Activated CD4-positive, alpha-beta memory T cell treated with anti-CD3 and anti-CD28 coated beads, Interleukin-2, amount 10 ng/mL, durations not matched to agents 7 days and 5 days (primary cell): ENCODE measurements at places on chromosomes 5 and 9. TPM values are rescaled to one million over a fixed set of nuclear protein-coding genes. Genes with fewer than 3 reads are reported as not detected.

DNA sequence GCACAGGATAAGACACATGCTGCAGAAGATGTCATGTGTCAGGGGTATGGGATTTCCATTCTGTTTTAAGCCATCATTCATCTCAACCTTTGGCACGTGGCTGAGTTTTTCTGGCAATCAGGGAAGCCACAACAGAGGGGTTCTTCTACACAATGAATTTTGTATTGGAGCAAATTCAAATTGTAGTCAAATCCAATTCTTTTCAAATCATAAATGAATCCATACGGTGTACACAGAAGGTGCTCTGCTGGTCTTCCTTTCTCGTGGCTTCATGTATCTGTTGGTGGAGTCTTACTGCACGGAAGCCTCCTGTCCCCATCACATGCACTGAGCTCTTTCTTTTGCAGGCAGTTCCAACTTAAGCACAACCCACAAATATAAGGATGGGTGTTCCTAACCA lies 436.7 kb upstream of the DAP start:
- no peaks in the 10 kb centered on the region for H3K36me3 ChIP-seq
- no peak overlapping the region for H3K27ac ChIP-seq
- no peak overlapping the region for H3K4me3 ChIP-seq

DNA sequence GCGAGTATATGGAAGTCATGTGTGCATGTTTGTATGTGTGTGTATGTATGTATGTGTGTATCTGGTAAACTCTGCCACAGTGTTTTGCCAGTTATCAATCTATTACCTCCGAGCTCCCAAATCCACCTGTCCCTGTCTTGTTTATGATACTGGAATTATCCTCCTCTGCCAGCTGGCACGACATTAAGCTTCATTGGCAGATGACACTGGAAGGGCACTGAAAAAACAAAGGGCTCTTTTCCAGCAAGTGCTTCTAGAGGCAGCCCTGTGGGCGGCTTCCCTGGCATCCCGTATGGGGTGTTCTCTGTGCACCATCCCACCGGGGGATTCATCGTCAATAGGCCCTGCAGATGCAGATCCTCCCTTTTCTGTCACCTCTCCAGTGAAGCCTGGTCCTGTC lies 221.5 kb downstream of the MSX2 start:
- no peak for DNase-seq
- H3K27me3 ChIP-seq: peaks cover 13% of the 10 kb centered on the region
- no peak overlapping the region for H3K27ac ChIP-seq
- H3K4me3 ChIP-seq: no peak overlapping the region

DNA sequence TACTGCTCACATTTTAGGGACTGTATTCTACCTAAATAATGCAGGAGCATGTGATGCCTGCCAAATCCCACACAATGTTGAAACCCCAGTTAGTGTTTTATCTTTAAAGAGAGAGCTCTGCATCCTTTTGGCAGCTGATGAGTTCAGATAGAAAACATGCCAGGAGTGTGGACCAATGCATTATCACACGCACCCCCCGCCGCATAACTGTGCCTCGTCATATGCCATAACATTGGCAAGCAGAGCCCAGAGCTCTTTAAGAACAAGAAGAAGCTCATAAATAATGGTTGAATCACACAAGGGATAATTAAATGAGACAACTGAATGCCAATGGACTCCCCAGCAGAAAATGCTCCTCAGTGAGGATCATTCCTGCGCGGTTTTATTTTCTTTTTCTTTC lies 52.8 kb upstream of the RORB start:
- H3K4me1 ChIP-seq: no peaks in the 10 kb centered on the region
- H3K27me3 ChIP-seq: no peaks in the 10 kb centered on the region
- H3K4me3 ChIP-seq: no peak overlapping the region
- H3K36me3 ChIP-seq: no peaks in the 10 kb centered on the region

GRCh38 chr9:3028535-3028934 lies 184.6 kb upstream of the PUM3 start:
- H3K27ac ChIP-seq: no peak overlapping the region
- no peak for DNase-seq
- H3K4me1 ChIP-seq: peaks cover 3% of the 10 kb centered on the region
- no peak overlapping the region for H3K4me3 ChIP-seq
- H3K36me3 ChIP-seq: no peaks in the 10 kb centered on the region

- no peak for DNase-seq
- no peaks in the 10 kb centered on the region for H3K36me3 ChIP-seq
- H3K4me1 ChIP-seq: no peaks in the 10 kb centered on the region
These were observed 31.0 kb upstream of the PRRC1 start for GRCh38 chr5:127486471-127486870.

DNA sequence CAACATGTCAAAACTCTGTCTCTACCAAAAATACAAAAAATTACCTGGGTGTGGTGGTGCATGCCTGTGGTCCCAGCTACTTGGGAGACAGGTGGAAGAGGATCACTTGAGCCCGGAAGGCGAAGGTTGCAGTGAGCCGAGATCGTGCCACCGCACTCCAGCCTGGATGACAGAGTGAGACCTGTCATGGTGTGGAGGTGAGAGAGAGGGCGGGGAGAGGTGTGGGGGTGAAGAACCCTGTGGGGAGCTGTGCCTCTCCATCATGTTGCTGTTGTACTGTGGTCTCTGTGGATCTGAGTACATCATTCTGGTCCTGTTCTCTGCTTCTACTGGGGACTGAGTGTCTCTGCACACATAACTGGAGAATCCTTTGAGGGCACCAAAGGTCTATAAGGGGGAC lies 11.3 kb upstream of the SLC34A1 start:
- peaks cover 56% of the 10 kb centered on the region for H3K36me3 ChIP-seq
- H3K4me3 ChIP-seq: peak overlapping the region; percentile 76
- peak overlapping the region; percentile 92 for H3K27ac ChIP-seq
- peaks cover 66% of the 10 kb centered on the region for H3K4me1 ChIP-seq
- no peaks in the 10 kb centered on the region for H3K27me3 ChIP-seq

DNA sequence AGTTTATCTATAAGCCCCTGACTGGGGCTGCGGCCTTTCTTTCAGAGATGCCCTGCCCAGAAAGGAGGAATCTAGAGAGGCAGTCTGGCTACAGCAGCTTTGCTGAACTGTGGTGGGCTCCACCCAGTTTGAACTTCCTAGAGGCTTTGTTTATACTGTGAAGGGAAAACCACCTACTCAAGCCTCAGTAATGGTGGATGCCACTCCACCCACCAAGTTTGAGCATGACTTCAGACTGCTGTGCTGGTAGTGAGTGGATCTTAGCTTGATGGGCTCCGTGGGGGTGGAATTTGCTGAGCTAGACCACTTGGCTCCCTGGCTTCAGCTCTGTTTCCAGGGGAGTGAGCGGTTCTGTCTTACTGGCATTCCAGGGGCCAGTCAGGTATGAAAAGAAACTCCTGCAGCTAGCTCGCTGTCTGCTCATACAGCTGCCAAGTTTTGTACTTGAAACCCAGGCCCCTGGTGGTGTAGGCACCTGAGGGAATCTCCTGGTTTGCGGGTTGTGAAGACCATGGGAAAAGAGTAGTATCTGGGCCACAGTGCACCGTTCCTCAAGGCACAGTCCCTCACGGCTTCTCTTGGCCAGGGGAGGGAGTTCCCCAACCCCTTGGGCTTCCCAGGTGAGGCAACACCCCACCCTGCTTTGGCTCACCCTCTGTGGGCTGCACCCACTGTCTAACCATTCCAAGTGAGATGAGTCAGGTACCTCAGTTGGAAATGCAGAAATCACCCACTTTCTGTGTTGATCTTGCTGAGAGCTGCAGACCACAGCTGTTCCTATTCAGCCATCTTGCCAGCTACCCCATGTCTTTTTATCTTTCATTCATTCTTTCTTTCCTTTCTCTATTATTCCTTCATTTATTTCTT lies 211.8 kb upstream of the C9orf72 start:
- H3K27me3 ChIP-seq: peaks cover 2% of the 10 kb centered on the region
- no peak overlapping the region for H3K4me3 ChIP-seq
- DNase-seq: peak; percentile 16

- H3K36me3 ChIP-seq: no peaks in the 10 kb centered on the region
- DNase-seq: no peak
- peaks cover 11% of the 10 kb centered on the region for H3K27me3 ChIP-seq
- H3K4me1 ChIP-seq: no peaks in the 10 kb centered on the region
These were observed 268.2 kb upstream of the RFX3 start for GRCh38 chr9:3793971-3794383.

GRCh38 chr9:27112235-27112634 lies 3.2 kb downstream of the TEK start:
- H3K27me3 ChIP-seq: no peaks in the 10 kb centered on the region
- H3K36me3 ChIP-seq: no peaks in the 10 kb centered on the region
- H3K4me3 ChIP-seq: no peak overlapping the region
- no peaks in the 10 kb centered on the region for H3K4me1 ChIP-seq
- H3K27ac ChIP-seq: no peak overlapping the region

- H3K27me3 ChIP-seq: no peaks in the 10 kb centered on the region
- no peaks in the 10 kb centered on the region for H3K36me3 ChIP-seq
- H3K27ac ChIP-seq: no peak overlapping the region
- no peak for DNase-seq
These were observed 78.0 kb downstream of the SH3GL2 start for GRCh38 chr9:17656889-17657288.

DNA sequence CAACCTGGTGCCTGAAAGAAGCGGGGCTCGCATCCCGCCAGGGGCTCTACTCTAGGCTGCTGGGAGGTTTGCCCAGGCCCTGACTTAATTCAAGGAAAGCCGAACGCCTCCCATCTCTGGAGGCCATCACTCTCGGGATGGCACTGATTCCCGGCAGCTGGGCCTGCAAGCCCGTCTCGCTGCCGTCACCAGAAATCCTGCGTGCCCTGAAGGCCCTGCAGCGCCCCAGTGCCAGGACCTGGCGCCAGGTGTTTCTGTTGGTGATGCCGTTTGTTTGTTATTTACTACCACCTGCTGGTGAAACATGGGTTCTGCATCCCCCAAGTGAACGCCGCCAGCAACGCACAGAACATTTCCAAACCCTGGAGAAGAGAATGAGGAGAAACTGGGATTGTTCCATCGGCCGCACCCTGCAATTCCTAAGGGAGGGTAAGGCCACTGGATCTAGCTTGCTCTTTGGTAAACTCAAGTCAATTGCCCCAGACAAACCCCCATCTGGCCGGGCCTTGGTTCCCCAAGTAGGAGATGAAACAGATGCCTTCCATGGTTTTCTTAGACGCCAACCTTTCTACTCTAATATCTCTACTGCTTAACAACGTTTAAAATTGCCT lies 77.9 kb downstream of the AK8 start:
- H3K4me1 ChIP-seq: peaks cover 18% of the 10 kb centered on the region
- no peak overlapping the region for H3K4me3 ChIP-seq
- peak overlapping the region; percentile 24 for H3K27ac ChIP-seq

GRCh38 chr9:105887679-105888078 lies 193.3 kb downstream of the TMEM38B start:
- no peak overlapping the region for H3K4me3 ChIP-seq
- H3K36me3 ChIP-seq: no peaks in the 10 kb centered on the region
- H3K4me1 ChIP-seq: peaks cover 25% of the 10 kb centered on the region
- no peak overlapping the region for H3K27ac ChIP-seq
- no peak for DNase-seq

DNA sequence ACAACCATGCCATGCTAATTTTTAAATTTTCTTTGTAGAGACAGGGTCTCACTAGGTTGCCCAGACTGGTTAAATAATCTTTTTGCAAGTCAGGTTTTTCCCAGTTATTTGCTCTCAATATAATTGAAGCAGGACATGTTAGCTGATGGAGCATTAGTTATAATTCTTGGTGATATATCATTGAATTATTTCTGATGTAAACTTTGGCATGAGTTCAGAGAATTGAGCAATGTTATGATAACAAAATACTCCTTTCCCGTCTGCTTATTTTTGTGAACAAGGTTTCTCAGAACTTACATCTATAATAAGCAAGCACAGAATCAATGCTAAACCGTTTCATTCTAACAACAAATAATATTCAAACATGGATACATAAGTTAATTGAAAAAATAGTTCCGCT lies 37.8 kb downstream of the BHMT start:
- peaks cover 9% of the 10 kb centered on the region for H3K27me3 ChIP-seq
- H3K27ac ChIP-seq: no peak overlapping the region
- H3K4me3 ChIP-seq: no peak overlapping the region
- no peaks in the 10 kb centered on the region for H3K4me1 ChIP-seq

DNA sequence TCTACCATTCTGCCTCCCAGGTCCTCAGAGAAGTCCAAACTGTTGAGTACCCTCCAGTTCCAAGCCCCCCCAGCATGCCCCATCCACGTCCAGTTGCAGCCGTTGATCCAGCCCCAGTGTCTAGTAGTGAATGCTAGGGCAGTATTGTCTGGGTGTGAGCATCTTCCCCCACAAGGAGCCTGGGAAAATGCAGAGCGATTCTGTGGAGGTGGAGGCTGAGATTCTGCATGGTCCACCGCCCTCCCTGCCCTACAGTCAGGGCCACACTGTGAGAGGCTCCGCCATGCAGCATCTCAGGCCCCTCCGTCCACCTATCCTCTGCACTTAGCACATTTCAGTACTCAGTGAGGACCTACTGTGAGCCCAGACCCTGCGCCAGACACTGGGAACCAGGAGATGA lies 135.9 kb downstream of the GABBR2 start:
- H3K36me3 ChIP-seq: no peaks in the 10 kb centered on the region
- H3K27me3 ChIP-seq: peaks cover 62% of the 10 kb centered on the region
- H3K27ac ChIP-seq: no peak overlapping the region

DNA sequence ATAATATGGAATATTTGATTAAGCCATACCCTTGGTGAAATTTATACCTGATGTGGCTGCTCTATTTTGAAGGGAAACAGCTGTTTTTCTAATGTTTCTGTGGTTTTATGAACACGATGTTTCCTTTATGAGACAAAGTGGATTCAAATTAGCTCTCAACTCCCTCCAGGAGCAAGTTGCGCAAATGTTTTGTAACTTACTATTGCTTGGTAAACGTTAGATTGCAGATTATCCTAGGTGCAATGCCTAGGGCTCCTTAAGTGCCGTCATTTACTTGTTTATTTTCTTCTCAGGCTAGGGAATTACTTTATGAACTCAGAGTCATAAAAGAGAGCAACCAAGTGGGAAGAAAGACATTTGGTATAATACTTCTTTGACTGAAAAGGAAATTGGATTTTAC lies 763.1 kb downstream of the TAF11L14 start:
- DNase-seq: no peak
- no peak overlapping the region for H3K27ac ChIP-seq
- no peak overlapping the region for H3K4me3 ChIP-seq
- H3K4me1 ChIP-seq: no peaks in the 10 kb centered on the region

- DNase-seq: peak; percentile 19
- no peak overlapping the region for H3K4me3 ChIP-seq
- H3K4me1 ChIP-seq: peaks cover 34% of the 10 kb centered on the region
- H3K36me3 ChIP-seq: no peaks in the 10 kb centered on the region
These were observed 25.0 kb downstream of the SH3TC2 start for GRCh38 chr5:149037817-149038216.

PIP5K1B gene
- total RNA-seq: 1.5 TPM

PCDHGA7 gene
- not detected for total RNA-seq

C9orf43 gene
- 0.40 TPM for total RNA-seq

KIF3A gene
- 19.3 TPM for total RNA-seq

FBP2 gene
- total RNA-seq: not detected

PDZD2 gene
- not detected for total RNA-seq

STKLD1 gene
- 0.71 TPM for total RNA-seq

SAXO1 gene
- total RNA-seq: not detected

GPR21 gene
- total RNA-seq: 0.58 TPM

SLC6A19 gene
- not detected for total RNA-seq
